A549 treated with Hydrocortisone at 1 μM for 4 hours (cell line): ENCODE measurements at places on chromosomes 7 and 10. TPM values are rescaled to one million over a fixed set of nuclear protein-coding genes. Genes with fewer than 3 reads are reported as not detected.

The SAP25 gene
- 0.18 to 0.85 TPM (median 0.21 TPM) in 4 of 5 replicates, not detected in the other for total RNA-seq

The RPEL1 gene
- total RNA-seq: 0.06 TPM in 1 of 5 replicates, not detected in the others

The EGR2 gene
- total RNA-seq: 0.21 to 0.52 TPM (median 0.28 TPM) in 5 replicates

The RRP12 gene
- 50.9 to 64.9 TPM (median 55.6 TPM) in 5 replicates for total RNA-seq

The CPEB3 gene
- total RNA-seq: 0.26 to 0.40 TPM (median 0.33 TPM) in 5 replicates

The CFAP69 gene
- 1.4 to 2.0 TPM (median 1.7 TPM) in 5 replicates for total RNA-seq

The KNDC1 gene
- 0.91 to 2.6 TPM (median 1.4 TPM) in 5 replicates for total RNA-seq

The NEUROG3 gene
- not detected in 5 replicates for total RNA-seq

The PDZD7 gene
- 0.67 to 1.1 TPM (median 0.77 TPM) in 5 replicates for total RNA-seq

The DENND2A gene
- total RNA-seq: 0.39 to 0.98 TPM (median 0.76 TPM) in 5 replicates

The SPAM1 gene
- not detected in 5 replicates for total RNA-seq

The CYP26C1 gene
- not detected in 5 replicates for total RNA-seq

The OR9A2 gene
- not detected in 5 replicates for total RNA-seq

The GSTK1 gene
- total RNA-seq: 104 to 122 TPM (median 116 TPM) in 5 replicates

The OR2A12 gene
- total RNA-seq: not detected in 5 replicates

The CLRN3 gene
- total RNA-seq: not detected in 5 replicates

The MRC1 gene
- total RNA-seq: 0.02 to 0.03 TPM (median 0.03 TPM) in 4 of 5 replicates, not detected in the other

The ZNRF2 gene
- total RNA-seq: 4.7 to 6.4 TPM (median 5.5 TPM) in 5 replicates

The CROT gene
- total RNA-seq: 5.6 to 6.5 TPM (median 6.2 TPM) in 5 replicates

The RARRES2 gene
- total RNA-seq: not detected in 5 replicates

The MYL7 gene
- not detected in 5 replicates for total RNA-seq
